ENCODE measurements at places on chromosomes 3 and 15.

GRCh38 chr15:80440024-80440423 lies 35.8 kb downstream of the ARNT2 start:
- DNase-seq, result no peak

DNA sequence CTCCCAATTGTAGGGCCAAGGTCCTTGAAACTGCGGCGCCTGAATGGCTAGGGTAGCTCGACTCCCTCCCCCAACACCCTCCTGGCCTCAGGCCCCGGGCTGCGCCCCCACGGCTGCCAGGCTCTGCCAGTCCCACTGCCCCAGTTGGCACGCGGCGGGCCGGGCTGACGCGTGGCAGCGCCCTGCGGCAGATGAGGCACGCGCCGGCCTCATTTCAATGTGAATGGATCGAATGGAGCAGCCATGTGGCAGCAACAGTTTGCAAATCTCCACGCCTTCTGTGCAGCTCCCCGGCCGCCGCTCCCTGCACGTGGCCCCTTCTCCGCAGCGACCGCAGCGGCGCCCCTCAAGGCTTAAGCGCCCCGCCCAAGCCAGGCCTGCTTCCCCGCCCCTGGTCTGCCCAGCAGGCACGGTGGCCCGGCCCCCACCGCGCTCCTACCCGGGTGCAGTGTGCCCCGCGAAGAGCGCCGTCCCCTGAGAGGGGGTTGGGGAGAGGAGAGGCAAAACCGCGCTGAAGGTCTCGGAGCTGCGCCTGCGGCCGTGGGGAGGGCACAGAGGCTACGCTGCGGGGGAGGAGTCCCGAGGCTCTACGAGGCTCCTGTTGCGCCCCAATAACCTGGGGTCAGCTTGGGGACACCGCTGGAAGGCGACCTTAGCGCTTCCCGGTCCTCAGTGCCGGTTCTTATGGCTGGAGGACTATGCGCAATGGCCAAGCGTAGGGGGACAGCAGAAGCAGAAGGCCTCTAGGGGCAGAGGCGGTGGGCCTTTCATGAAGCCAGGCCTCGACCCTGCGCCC lies 3.1 kb upstream of the DLL4 start:
- no peak for DNase-seq

DNA sequence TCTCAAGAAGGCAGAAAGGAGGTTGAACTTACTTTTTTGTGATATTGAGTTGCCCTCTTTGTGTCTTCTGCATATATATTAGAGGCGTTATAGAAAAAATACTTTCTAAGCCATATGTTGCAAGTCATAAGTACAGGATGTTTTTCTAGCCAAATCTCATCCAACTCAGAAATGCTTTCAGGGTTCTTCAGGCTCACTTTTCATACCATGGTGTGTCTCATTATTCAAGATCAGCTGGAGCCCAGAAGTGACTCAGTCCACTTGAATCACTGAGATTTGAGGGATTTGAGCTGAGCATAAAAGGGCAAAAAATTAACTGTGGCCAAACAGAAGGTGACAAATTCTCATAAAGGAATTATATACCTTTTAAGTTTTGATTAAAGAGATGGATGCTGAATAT lies 157.3 kb downstream of the WNT5A start:
- DNase-seq, result no peak

GRCh38 chr3:111080413-111080812 lies 8.8 kb downstream of the NECTIN3 start:
- no peak for DNase-seq

DNA sequence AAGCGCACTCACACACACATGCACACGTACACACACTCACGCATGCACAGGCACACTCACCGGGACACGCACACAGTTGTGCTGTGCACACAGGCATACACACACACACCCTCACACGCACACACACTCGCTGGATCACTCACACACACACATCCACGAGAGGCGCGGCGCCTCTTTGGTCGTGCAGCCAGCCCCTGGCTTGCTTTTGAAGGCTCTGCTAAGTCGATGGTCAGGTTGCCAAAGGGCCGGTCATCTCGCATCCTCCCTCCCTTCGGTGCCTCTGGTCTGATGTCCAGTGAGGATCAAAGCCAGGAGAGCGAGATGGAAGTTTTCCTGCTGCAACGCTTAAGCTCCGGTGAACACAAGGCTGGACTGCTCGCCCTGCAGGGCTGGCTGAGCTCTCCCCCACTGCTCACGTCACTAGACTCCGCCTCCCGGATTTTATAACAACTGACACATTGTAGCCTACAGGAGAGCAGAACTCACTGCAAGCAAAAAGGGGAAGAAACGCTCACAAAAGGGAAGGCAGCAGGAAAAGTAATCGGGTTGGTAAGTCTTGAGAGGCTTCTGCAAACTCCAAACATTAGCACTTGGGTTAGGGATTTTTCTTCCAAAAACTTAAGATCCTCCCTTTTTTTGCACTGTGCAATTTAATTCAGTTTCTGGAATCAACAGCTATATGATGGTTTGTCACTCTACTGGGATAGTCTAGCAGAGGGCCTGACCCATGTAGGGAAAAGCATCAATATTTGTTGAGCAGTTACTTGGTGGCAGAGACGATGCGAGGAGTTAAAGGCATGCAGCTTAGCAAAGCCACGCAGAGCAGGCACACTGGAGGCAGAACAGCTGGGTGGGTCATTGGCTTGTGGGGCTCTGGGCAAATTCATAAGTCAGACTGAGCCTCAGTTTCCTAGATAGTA lies at the start of gene SRGAP3:
SRGAP3 (minus strand) TSS at position 374 of the 920 bp plus-strand sequence. CDS start 695 bp downstream, outside the sequence.
- DNase-seq, result peak; percentile 93

Data from SIG-M5 (cell line).